ENCODE measurements at places on chromosomes 6 and 20. TPM values are rescaled to one million over a fixed set of nuclear protein-coding genes. Genes with fewer than 3 reads are reported as not detected.
A peak's percentile ranks its signal among the peaks of the same experiment; 100 is the strongest.

- no peak for DNase-seq
Observed at GRCh38 chr6:139868576-139868975, 494.1 kb upstream of the CITED2 start.

PAK1IP1 gene
- 27.3 TPM for total RNA-seq

ZNF334 gene
- 0.28 TPM for total RNA-seq

DNA sequence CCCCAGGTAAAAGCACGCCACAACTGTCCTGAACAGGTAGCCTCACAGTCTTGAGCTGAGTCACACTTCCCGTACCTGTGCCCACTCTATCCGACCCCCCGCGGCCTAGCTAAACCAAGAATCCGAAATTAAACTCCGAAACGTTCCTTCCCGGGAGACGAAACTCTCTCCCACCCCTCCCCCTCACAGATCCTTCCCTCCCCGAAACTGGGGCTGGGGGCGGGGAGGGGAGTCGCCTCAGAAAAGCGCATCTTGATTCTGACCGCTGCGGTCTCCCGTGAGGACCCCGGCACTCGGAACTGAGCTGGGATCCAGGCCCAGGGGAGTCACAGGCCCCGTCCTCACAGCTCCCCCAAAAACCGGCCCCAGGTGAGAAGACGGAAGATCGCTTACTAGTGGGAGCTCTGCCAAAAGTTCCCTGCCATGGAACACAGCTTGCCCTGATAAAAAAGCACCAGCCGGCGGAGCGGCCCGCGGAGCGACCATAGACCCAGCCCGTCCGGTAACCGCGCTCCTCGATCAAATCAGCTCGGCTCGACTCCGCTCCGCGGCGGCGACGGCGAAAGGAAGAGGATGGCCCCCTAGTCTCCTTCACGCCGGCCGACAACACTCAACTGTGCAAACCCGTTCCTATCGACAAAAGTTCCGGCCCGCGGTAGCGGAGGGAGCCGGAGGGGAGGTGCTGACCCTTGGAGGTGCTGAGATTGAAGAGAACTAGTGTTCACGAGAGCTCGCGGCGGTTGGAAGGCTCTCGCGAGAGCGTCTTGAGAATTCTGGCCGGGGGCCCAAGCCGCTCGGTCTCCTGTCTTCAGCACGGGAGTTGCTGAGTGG, at the start of gene CCNC:
CCNC (minus strand) TSS at position 558 of the 831 bp plus-strand sequence; CDS start at position 425, 133 bp downstream.
- peak; percentile 84 for DNase-seq

TMEM63B gene
- total RNA-seq, result 54.1 TPM

SLC17A1 gene
- not detected for total RNA-seq

GRCh38 chr6:13411484-13411883, 75.9 kb downstream of the GFOD1 start:
- no peak for DNase-seq

- DNase-seq, result no peak
Observed at GRCh38 chr20:39568109-39568508, 606.0 kb downstream of the DHX35 start.

PDYN gene
- total RNA-seq, result not detected

USP49 gene
- total RNA-seq, result 5.4 TPM

DNA sequence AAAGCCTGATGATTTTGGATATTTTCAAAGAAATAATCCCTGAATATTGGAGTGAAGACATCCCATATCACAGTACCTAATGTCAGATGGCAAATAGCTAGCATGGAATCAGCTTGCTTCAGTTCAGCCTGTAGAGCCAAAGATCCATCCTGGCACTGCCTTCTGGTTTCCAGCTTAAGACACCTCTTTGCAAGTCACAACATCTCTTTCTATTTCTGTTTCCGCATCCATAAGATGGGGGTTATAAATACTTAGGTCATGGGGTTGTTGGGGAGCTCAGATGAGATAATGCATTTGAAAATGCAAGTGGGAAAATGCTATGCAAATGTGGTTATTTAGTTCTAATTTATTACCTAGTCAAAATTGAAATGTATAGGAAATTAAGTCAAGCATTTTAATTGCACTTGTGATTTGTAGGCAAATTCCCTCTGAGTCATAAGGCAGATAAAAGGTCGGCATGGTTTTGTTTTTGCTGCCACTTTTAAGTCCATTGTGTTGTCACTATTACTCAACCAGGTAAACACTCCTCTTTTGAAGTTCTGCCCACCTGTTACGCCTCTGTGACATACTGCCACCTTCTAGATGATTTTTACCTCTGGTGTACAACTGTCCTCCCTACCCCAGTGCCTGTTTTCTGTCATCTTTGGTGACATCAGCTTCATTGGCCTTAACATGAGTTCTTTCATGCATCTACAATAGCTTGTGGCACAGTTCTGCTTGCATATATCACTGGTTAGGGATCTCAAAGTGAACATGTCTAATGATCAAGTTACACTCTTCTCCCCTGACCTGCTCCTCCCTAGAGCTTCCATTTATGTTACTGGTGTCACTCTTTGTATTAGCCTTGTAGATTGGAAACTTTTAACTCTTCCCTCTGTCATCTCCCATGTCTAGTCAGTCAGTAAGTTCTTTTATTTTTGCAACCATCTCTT, 96.6 kb downstream of the CDKAL1 start:
- DNase-seq, result no peak

VWA7 gene
- 4.3 TPM for total RNA-seq

- DNase-seq, result no peak
Observed at GRCh38 chr20:53748176-53748575, 154.5 kb upstream of the ZNF217 start.

DNA sequence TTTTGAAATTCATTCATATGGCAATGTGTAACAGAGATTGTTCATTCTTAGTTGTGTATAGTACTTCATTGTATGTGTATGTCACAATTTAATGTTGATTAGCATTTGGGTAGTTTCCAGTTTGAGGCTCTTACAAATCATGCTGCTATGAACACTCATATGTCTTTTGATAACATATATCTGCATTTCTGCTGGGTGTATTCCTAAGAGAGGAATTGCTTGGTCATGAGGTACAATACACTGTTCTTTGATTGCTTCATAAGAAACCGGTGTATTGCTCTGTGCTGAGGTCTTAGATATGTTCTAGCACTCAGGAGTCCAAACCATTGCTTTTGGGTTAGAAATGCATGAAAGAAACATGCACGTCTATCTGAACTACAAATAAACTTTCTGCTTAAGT, 492.9 kb upstream of the JAG1 start:
- DNase-seq, result no peak

GRCh38 chr6:79280756-79281155, 46.3 kb upstream of the HMGN3 start:
- no peak for DNase-seq

- DNase-seq, result no peak
Observed at GRCh38 chr20:2729251-2729713, 36.7 kb downstream of the EBF4 start.

ZNF341 gene
- 7.7 TPM for total RNA-seq

DNA sequence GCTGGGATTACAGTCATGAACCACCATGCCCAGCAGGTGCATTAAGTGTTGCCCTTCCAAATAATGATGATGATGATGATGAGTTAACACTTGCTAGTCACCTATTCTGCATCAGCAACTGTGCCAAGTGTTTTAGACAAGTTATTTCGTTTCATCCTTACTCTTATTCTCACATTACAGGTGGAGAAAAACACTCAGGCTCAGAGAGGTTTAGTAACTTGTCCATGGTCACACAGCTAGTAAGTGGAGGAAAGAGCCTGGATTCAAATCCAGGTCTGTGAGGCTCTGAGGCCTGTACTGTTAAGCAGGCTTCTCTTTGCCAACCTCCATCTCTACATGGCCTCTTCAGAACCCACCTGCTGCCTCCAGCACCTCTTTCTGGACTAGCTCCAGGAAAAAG, 70.8 kb downstream of the MDGA1 start:
- DNase-seq, result no peak

FOXP4 gene
- 30.4 TPM for total RNA-seq

DNA sequence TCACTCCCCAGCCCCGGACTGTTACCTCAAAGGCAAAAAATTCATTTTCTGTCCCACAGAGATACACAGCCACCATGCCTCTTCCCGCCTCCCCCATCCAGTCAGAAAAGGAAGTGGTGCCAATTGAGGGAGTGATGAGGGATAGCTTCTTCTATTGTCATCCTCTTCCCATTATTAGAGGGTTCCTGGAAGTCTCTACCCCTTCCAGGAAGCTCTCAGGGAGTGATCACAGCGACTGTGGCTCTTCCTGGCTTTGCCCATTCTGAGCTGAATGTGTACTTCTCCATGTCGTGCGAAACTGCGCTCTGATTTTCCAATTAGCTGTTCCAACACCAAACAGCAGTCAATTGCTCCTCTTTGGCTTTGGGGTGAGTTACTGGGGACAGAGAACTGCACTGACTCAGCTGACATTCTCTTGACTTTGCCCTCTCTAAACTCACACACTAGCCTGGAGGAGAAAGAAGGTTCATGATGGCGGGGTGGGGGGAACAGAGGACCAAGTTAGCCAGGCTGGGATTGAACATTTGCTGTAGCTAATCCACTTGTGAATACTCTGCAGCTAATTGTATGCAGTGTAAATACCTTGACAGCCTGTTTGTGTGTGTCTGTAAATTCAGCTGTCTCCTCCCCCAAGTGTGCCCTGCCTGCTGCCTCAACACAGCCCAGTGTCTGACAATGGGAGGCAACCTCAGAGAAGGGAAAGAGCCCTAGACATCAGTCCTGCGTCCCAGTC, 2.4 kb upstream of the MDGA1 start:
- DNase-seq, result no peak

GRCh38 chr6:57267586-57268293, 45.6 kb upstream of the RAB23 start:
- DNase-seq, result peak; percentile 67
